ENCODE measurements at places on chromosomes 6 and 20.

- DNase-seq: no peak
These were observed 173.2 kb downstream of the ZFAND3 start for GRCh38 chr6:37992749-37993148.

DNA sequence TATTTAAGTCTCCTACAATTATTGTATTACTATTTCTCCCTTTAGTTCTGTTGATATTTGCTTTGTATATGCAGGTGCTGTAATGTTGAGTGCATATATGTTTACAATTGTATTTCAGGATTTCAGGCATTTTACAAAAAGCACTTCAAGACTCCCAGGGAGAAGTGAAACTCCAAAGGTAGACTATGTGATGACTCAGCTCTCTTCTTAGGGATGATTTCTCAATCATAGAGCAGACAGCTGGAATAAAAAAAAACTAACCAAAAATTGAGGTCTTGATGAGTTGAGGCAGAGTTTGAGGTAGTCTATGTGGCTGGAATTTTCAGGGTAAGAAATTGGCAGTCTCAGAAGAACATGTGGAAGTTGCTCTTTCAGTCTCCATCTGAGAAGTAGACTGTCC, 786.1 kb downstream of the TFAP2A start:
- no peak for DNase-seq

GRCh38 chr20:63411898-63412631, 50.9 kb upstream of the CHRNA4 start:
- no peak for DNase-seq

DNA sequence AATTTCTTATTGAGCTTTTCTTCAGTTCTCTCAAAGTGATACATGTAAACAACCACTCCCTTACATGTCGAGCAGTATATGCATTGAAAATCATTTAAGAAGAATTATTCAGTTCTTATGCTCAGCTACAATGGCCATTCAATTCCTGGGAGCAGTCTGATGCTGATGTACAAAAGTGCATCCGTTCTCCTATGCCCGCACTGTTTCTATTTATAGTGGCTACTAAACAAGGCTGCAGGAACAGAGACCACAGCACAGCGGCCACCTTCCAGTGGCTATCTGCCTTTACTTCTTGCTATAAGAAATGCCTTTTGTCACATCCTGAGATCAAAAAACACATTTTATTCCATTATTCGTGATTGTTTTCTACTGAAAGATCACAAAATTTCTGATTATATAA, 82.2 kb downstream of the FHL5 start:
- no peak for DNase-seq

GRCh38 chr20:46468508-46468907, 44.9 kb downstream of the ZNF334 start:
- no peak for DNase-seq

- DNase-seq: no peak
These were observed 102.5 kb downstream of the TAF4 start for GRCh38 chr20:61963149-61963548.

GRCh38 chr6:1841136-1841535, 231.4 kb downstream of the FOXC1 start:
- no peak for DNase-seq

- no peak for DNase-seq
These were observed 122.8 kb downstream of the TASP1 start for GRCh38 chr20:13515796-13516558.

- no peak for DNase-seq
These were observed 2.0 kb upstream of the MICAL1 start for GRCh38 chr6:109457562-109457996.

GRCh38 chr20:17873410-17874270, 95.0 kb downstream of the SNX5 start:
- DNase-seq: peak; percentile 62

- no peak for DNase-seq
These were observed 222.8 kb upstream of the CITED2 start for GRCh38 chr6:139597087-139597763.

DNA sequence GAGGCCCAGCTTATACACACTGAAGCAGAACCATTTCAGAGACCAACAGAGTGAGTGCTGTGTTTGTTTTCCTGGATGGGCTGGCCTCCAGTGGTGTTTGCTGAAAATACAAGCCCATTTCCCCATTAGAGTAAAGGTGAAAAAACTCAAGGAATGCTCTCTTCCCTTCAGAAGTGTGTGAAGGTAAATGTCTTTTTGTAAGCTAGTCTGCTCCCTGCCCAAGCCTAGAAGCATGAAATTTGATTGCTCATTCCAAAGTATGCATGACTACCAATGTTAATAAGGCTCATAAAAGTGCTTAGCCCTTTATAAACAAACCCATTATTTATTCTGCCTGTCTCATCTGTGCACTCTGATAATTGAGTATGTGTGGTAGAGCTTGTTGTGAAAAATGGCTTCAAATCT, 59.1 kb downstream of the ADGRF1 start:
- DNase-seq: no peak

DNA sequence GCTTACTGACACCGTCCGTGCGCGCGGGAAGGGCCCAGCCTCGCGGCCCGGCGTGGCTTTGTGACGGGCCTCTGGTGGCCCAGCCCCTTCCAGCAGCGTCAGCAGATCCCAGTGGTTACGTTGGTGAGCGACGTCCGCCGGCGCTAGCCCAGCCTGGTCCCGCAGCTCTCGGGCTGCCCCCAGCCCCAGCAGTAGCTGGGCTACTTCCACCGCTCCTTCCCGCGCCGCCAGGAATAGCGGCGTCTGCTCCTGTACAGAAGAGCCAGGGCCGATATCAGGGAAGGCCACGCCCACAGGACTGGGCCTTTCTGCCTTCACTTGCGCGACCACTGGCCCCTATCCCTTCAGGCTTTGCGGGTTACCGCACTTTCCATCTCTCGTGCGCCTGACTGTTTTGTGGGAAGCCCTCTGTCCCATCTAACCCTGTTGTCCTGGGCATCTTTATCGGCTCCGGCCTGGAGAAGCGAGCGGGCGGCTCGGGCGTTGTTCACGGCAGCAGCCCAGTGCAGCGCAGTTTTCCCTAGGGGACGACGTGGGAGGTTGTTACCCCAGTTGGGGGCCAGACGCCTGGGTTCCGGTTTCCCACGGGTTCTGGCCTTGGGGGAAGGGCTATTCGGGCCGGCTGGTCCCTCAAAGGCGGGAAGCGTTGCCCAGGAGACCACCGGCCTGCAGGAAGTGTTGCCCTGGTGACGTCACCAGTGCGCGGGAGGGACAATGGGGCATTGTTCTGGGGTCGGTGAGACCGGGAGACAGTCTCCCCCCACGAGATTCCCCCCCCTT, 3.6 kb upstream of the GPSM3 start:
- DNase-seq: peak; percentile 97

DNA sequence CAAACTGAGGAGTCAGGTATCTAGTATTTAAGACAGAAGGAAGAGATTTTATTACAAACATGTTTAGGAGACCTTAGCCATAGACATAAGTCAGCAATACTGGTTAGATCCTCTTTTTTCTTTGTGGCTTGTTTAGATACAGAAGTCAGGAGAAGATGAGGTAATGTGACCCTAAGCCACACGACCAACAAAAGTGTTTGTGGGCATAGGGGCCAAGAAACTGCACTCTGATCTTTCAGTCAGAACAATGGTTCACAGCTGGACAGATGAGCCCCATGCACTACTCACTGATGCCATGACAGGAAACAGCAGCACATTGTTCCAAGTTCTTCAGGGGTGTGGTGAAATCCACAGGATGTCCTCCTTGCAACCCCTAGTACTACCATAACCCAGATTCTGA, 238.5 kb upstream of the RAB32 start:
- DNase-seq: no peak

- no peak for DNase-seq
These were observed 41.0 kb downstream of the HM13 start for GRCh38 chr20:31555203-31555775.

- no peak for DNase-seq
These were observed 13.4 kb downstream of the ZNF318 start for GRCh38 chr6:43355862-43356590.

- DNase-seq: no peak
These were observed 43.4 kb downstream of the TRAF3IP2 start for GRCh38 chr6:111562246-111562645.

DNA sequence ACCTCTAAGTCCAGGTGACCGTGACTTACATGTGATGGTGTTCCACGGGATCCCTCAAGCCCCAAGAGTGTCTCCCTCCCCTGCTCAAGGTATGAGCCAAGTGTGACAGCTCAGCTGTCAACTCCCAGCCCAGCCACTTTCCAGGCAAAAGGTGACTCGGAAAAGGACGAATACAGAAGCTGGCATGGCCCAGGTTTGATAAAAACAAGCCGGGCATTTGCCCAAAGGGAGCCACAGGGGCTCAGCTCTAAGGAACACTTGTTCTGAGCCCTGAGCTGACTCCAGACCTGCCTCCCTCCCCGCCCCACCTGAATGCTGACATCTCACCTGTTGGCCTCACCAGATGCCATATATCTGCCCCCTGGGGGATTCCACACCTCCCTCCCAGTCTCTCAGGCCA, 43.0 kb upstream of the BPIFA2 start:
- no peak for DNase-seq

GRCh38 chr6:108665495-108666196, 104.9 kb downstream of the FOXO3 start:
- DNase-seq: no peak

- DNase-seq: no peak
These were observed 2.2 kb downstream of the TNF start for GRCh38 chr6:31577579-31577966.

GRCh38 chr6:87736809-87737540, 34.9 kb upstream of the AKIRIN2 start:
- DNase-seq: no peak

- no peak for DNase-seq
These were observed 100.8 kb upstream of the CNKSR3 start for GRCh38 chr6:154611241-154611640.

DNA sequence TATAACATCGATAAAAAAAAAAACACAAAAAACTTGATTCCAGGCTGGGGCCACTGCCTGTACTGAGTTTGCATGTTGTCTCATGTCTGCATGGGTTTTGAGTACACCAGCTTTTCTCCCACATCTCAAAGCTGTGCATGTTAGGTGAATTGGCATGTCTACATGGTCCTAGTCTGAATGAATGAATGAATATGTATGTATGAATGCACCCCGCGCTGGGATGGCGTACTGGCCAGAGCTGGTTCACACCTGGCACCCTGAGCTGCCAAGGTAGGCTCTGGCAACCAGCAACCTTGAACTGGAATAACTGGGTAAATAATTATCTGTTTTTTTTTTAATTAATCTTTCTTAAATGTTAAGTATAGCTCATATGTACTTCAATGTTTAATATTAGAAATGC, 131.0 kb downstream of the MAN1A1 start:
- DNase-seq: no peak

DNA sequence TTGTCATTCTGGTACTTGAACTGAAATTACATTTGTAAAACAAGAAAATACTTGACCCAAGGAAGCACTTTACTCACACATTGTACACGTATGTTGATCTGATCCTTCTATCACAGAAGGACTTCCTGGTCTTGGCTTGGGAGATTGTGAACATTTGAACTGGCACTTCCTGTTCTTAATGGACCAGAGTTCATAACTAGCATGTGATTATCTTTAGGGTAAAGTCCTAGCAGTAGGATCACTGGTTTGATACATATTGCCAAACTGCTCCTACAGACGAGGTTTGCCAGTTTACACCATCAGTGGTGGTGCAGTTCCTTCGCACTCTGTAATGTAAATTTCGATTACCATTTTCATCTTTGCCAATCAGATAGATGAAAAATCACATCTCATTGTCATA, 12.7 kb downstream of the HECA start:
- no peak for DNase-seq

DNA sequence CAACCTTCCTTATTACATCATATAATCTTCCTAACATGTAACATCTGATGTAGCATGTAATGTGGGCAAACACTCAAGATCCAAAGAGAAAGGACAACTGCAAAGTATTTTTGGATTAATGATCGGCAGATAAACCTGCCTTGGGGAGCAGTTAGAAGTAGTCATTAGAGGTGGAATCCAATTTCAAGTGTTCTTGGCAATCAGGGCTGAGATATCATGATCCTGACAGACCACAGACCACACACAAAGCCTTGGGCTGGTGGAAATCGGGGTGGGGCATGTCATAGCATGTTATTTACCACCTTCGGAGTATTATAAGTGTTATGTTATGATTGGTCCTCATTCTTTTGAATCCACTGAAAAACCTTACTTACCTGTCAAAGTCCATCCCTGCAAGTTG, 16.3 kb downstream of the NCOA5 start:
- DNase-seq: no peak

- peak; percentile 75 for DNase-seq
These were observed 50.8 kb upstream of the MLN start for GRCh38 chr6:33854572-33855030.

DNA sequence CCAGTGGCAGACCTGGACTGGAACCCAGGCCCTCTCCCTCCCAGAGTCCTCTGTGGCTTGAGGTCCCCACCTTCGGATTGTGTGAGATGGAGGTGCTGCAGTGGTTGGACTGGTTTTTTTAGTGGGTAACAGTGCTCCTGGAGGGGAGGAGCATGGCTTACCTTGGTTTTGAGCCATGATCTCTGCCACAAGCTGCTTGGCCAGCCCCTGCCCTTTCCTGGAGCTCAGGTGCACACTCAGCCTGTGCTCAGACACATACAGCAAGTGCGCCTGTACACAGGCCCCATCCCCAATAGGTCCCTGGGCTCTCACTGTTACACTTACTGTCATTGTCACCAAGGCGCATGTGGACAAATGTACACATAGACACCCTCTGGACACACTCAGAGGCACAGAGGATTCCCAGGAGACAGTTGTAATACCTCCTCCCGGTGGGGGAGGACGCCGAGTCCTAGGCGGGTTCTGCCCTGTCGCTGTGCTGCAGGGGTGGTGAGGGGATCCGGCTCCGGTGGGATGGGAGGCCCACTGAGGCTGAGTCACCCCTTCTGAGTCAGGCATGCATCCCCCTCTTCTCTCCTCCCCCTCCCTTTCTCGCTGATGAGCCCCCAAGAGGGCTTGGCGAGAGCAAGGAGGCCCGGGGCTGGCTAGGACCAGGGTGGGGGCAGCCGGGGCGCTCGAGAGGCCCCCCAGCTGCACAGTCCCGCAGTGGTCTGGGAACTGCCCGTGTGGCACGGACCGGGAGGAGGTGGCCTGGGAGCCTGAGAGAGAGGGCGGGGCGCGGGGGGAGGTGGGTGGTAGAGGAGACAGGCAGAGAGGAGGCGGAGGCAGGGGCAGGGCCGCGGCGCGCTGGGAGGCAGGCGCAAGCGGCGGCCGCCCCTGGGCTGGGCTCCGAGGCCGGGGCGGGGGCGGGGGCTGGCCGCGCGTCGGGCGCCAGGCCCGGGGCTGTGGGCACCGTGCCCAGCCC, 522 bp upstream of the EPB41L1 start:
- DNase-seq: peak; percentile 74

DNA sequence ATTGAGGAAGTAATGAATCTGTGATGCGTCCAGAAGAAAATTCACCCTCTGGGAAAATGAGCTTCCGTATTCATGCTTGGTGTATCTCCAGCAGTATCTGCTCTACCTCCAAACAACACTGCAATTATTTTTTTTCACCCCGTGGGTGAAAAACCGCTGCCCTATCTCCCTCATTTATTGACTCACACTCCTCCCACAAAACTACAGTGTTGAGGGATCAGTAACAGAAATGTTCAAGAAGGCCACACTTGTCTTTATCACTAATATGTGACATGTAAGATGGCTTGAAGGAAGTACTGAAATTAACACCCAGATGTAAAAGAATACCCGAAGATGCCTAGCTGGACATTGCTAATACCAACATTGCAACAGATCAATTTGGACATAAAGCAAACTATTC, 4.9 kb upstream of the TBX18 start:
- DNase-seq: peak; percentile 23

Data from right kidney (tissue), 9 donors.